Dermis blood vessel endothelial cell (primary cell): ENCODE measurements at places on chromosomes 6 and 20.

DNA sequence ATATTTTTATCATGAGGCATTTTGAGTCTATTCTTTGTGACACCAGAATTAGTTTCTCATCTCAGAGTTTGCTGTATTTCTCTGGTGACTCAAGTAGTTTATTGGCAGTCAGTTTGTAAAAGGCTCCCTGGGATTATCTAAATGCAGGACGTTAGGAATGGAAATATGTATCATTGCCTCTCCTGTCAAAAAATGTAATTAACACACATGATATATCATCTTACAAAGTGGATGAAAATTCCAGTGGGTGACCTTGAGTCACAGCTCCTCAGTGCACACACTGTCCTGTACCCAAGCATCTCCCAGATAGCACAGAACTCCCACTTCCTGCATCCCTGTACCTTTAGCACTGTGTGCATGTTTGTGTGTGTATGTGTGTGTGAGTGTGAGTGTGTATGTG is 258.6 kb downstream of the LAMA2 start:
- no peak for DNase-seq

DNA sequence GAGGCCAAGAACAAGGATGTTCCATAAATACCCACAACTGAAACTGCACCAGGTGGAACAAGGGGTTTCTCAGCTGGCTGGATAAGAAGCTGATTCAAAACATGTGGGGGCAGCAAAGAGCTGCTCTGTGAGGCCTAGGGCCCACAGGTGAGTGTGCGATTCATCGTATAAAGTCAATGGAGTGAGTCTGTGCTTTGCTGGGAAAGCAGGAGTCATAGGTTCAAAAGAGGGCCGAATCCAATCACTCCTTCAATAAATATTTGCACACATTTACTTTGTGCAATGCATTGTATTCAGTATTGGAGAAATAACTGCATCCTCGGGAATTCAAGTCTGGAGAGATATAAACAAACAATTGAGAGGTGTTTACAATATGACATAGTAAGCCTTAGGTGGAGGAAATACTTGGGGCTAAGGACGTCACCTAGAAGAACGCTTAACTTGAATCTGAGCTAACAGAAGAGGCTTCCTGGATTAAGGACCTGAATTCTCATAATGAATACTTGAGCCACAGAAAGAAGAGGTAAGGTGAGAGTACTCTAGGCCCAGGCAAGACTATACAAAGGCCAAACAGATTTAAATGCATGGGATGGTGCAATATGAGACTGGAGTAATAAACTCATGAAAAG is 83.7 kb upstream of the TMEM30A start:
- DNase-seq, result peak; percentile 83

GRCh38 chr6:79463621-79464050 is 73.6 kb downstream of the LCA5 start:
- no peak for DNase-seq

DNA sequence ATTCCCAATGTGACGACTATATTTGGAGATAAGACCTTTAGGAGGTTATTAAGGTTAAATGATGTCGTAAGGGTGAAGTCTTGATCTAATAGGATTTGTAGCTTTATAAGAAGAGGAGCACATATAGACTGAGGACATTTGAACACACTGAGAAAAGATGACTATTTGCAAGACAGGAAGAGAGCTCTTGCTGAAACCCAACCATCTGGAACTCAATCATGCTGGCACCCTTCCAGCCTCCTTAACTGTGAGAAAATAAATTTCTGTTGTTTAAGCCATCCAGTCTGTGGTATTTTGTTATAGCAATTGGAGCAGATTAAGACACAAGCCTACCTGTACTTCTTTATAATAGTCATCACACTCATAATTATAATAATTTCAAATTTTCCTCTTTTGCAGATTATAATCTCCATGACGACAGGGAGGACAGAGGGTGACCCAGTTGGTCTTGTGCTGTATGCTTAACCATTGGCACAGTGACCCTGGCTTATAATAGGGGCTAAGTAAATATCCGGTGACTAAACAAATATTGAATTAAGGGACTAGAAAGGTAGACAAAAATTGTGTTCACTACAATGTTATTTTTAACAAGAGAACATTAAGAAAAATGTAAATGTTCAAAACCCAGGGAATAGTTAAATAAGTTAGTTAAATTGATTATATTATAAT is 206.4 kb upstream of the HDDC2 start:
- DNase-seq, result peak; percentile 73

DNA sequence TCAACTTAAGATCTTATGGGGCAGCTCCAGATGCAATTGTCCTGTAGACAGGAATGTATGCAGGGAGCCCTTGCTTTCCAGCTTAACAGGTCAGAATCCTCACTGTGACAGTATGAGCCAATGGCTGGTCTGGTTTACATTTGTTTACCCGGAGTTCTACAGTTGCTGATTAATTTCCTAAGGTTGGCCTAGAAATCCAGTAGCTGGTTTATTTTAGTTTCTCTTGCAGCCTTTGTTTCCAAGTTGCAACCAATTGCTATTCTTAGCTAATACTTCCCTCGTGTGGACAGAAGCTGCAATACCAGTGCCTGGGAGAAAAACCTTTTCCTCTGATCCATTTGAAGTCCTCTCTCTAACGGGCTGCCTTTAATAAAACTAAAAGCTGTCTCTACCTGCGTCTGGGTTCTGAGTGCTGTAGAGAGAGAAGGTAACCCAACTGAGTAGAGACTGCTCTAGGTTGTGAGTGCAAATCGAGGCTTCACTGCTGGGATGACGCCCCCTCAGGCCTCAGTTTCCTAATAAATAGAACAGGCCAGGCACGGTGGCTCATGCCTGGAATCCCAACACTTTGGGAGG is 45.9 kb downstream of the ZNF217 start:
- peak; percentile 78 for DNase-seq

GRCh38 chr6:10415617-10416480 is 975 bp upstream of the TFAP2A start:
- no peak for DNase-seq

DNA sequence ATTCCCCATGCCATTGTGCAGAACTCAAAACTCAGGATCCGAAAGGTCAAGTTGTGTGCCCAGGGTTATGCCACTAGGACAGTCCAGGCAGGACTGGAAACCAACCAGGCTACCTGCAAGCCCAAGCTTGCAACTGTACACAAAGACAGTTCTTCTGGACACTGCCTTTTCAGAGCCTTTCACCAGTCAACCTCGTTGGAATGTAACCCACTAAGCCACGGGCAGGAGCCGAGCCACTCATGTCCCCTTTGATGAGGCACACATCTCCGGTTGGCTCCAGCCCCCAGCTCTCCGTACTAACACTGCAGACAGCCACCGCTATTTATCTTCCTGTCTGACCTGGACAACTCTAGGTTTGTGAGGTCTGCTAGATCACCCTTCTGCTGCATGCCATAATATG is 62.5 kb downstream of the BMP7 start:
- no peak for DNase-seq
